Glutamatergic neuron (in vitro differentiated cells): ENCODE measurements at places on chromosomes 12 and 14.

GRCh38 chr12:48442179-48442847, 30.0 kb upstream of the ANP32D start:
- DNase-seq, result no peak

GRCh38 chr14:90809530-90810312, 6.5 kb downstream of the TTC7B start:
- no peak for DNase-seq

DNA sequence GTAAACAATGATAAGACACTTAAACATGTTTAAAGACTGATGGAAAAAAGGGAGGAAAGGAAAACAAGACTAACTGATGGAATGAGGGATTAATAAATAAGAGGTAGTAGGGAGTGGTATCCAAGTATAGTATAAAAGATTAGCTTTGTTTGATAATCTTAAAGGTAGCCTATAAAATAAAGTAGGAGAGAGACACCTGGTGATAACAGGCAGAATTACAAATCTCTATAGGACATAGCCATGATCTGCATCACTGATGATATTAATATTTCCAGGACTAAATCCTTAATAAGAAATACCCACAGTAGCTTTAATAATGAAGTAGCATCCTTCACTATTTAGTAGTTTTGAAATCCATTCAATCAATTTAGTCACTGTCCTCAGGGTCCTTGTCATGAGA, 30.4 kb downstream of the DLGAP5 start:
- no peak for DNase-seq

- DNase-seq, result no peak
Observed at GRCh38 chr14:54194501-54194900, 202.3 kb upstream of the CDKN3 start.

GRCh38 chr14:32941668-32942065, 3.0 kb downstream of the NPAS3 start:
- DNase-seq, result no peak

DNA sequence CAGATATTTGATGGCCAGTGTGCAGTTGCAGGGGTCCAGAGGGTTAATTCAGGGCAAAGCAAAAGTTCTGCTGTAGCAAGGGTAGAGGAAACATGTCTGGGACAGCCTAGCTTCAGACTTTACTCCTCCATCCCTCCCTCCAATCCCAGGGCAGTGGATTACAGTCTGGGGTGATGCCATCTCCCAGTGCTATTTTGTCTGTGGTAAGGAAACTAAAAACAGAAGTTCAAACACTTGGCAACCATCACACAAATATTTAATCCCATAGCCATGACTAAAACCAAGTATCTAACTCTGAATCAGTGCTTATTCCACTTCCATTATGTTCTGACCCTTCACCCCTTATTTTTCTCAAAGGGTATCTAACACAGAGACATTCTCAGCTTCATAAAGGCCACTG, 61.8 kb downstream of the PIK3C2G start:
- DNase-seq, result no peak

GRCh38 chr14:30330445-30330844, 228.5 kb upstream of the G2E3 start:
- no peak for DNase-seq

DNA sequence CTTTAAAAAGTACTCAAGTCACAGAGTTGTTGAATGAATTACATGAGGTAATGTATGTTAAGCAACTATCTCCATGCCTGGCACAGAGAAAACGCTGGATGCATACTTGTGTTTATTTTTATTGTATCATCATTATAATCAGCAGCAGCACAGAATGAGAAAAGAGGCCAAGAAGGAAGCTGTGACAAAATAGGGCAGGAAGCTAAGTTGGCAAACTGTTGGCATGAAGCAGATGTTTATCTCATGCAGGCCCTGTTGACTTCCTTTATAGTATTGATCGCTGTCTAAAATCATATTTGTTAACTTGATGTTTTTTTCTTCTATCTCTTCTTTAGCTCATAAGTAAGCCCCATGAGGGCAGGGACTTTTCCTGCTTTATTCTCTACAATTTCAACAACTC, 466.6 kb downstream of the TRHDE start:
- DNase-seq, result no peak

- no peak for DNase-seq
Observed at GRCh38 chr12:104480826-104481440, 24.2 kb downstream of the CHST11 start.

DNA sequence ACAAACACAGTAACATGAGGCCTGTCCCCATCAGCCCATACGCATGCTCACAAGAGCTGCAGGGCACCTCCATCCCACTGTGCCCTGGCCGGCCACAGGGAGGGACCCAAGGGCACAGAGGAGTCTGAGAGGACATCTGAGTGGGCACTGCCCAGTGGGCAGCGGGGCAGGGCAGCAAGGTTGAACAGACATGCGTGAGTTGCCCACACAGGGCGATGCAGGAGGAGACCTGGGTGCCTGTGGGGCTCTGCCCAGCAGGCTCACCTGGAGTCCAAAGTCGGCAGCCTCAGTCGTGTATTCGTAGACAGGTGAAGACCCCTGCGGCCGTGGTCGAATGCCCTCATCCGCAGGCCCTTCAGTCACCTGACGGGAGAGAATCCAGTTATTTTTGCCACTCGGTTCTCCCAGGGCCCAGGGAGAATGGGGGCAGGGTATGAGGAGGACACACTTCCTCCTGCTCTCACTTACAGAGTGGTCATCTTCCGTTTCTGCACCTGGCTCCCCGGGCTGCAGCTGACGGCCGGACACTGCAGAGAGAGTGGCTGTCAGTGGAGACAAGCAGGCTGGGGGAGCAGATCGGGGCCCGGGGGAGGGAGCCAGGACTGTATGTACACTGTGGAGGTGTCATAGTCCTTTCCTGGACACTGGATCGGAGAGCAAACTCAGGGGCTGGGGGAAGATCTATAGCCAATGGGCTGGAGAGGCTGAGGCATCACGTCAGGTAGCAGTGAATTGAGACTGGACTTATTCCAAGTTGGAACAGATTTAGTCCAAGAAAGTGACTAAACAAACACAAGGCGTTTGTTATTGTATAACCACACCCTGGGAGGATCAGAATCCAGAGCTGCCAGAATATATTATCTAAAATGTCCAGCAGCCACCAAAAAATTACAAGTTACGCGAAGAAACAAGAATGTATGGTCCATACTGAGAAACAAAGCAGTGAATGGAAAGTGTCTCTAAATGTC, 20.7 kb downstream of the AHNAK2 start:
- peak; percentile 6 for DNase-seq

DNA sequence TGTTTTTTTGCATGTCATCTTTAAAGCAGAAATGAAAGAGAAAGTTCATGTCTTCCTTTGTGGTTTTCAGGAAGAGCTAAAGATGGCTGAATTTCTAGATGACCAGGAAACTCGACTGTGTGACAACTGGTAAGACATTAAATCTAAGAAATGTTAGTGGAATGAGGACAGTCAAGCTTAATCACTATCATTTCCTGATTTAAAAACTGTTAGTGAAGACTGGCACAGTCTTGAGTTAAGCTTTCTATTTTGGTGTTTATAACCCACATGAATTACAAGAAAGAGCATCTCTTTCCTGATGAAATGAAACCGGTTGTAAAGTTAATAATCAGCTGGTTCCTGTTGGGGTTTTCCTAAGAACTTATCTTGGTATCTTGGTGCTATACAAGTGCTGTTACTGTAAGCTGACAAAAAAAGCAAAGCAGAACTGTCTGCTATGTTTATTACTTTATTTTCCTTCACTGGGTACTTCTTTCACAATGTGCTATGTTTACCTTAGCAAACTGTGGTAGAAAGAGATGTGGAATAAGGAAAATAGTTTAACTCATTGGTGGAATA, 5.2 kb downstream of the TRAFD1 start:
- DNase-seq, result no peak

- no peak for DNase-seq
Observed at GRCh38 chr12:128474916-128475315, 207.9 kb downstream of the TMEM132C start.

GRCh38 chr12:79400481-79400880, 290.3 kb downstream of the PAWR start:
- DNase-seq, result no peak

- no peak for DNase-seq
Observed at GRCh38 chr12:79020106-79020505, 155.5 kb downstream of the SYT1 start.

DNA sequence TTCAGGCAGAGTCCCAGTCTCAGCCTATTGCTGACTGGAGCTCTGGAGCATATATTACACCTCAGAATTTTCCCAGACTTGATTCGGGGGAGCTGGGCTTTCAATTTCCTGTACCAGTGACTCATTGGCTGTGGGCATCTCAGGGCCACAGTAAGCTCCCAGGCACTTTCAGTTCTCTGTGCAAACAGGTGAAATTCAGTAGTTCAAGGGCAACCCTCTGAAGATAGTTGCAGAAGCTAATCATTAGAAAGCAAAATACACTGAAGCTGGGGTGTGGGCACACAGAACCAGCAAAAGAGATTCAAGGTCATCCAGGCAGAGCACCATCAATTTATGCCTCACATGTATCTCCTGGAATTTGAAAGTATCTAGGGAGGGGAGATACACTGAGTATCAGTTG, 8.1 kb upstream of the NIN start:
- no peak for DNase-seq

DNA sequence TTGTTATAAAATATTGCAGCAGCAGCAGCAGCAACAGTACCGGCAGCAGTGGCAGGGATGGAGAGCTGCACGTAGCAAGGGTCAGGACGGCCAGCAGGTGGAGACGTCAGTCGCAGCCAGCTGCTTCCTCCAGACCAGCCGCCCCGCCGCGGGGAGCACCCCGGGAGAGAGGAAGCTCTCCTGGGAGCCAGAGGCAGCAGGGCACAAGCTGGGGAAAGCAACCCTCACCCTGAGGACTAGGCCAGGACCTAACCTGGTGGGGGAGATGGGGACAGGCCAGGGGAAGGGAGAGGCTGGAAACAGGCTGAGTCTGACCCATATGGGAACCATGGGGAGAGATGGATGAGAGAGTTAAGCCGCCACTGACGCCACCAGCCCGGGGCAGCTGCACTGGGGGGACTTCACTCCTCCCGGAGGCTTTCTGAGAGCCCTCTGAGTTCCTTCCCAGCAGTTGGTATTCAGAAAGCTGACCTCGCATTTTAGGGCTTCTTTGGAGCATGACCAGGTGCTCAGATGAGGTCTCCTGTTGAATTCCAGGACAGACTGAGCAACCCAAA, 56.3 kb downstream of the SPTB start:
- DNase-seq, result peak; percentile 84

GRCh38 chr12:123034022-123034541, 53.6 kb downstream of the ARL6IP4 start:
- no peak for DNase-seq

GRCh38 chr12:56222531-56222895, 791 bp upstream of the RNF41 start:
- DNase-seq, result no peak

DNA sequence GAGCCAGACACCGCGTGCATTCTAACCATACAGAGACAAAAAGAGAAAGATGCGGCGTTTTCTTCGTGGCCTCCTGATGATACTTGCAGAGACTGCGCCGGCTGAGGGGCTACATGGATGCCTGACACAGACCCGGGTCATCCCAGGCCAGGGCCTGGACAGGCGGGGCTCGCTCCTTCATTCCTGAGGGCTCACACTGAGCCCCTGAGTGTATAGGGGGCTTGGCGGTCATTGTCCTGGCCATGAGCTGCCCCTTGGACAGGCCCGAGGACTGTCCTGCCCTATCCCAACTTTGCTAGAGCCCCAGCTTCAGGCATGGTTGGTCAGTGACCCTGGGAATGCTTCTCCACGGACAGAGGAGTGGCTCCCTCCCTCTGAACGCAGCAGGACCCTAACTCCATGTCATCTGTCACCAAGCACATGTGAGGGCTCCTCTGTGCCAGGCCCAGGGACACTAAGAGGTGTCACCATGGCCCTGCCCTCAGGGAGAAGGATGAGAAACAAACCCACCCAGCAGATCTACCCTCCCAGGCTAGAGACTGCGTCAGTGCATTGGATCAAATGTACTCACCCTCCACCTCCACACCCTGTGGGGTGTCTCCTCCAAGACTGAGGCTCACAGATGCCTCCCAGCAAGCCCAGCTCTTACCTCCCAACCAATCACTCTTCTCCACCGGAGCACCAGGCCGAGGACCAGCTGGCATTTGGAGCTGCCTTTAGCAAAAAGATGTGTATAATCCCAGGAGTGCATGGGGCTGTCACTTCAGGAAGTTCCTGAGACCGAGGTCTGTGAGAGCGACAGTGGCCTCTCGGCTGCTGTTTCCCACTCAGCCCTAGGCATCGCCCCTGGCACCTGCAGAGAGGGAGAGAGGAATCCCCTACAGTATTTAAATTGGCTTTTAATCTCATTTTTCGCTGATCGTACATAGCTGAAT, 102.7 kb downstream of the DICER1 start:
- DNase-seq, result no peak

GRCh38 chr12:3527181-3527580, 36.2 kb downstream of the PRMT8 start:
- no peak for DNase-seq

- no peak for DNase-seq
Observed at GRCh38 chr14:81348061-81348460, 52.1 kb downstream of the STON2 start.

GRCh38 chr14:101110729-101111619, 207.5 kb upstream of the RTL1 start:
- no peak for DNase-seq

DNA sequence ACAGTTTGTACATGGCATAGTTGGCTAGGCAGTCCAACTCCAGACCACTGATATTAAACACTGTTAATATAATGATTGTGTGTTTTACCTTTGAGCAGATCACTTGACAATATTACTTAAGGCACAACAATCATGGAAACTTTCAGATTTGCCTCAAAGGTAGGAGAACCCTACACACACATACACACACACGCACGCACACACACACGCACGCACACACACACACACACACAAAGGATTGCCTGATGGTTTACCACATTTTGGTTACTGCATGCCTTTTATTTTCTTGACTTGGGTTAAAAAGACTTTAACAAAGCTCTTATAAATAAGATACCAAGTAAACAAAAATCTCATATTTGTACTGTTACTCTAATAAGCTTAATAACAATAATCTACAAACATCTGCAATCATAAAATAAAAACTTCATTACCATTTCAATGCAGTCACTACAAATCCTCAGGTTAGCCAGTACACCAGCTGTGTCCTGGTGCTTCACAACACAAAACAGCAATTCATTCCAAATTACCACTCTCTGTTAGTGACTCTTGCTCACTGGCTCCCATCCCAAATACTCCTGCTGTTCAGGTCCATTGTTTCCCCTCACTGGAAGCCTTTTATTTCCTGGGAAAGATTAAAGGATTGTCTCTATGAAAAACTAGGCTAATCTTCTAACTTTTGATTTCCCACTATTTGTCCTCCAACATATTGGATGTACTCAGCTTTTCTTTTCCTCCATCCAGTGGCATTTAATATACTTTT, 175.2 kb upstream of the ATP2B1 start:
- no peak for DNase-seq

DNA sequence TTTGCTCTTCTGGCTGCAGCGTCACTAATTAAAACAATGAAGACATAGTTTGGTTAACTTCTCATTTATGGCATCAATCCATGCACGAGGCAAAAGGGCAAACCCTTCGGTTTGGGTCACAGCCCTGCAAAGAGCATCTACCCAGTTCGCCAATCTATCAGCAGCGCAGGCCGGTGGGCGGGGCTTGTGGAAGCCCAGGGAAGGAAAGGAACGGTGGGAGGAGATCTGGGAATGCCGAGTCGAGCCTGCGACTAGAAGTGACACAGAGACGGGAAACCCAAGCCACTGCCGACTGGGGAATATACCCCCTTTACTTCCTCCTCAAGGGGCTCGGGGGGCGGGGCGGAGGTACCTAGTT, 466 bp downstream of the KICS2 start:
- DNase-seq, result peak; percentile 93
